ENCODE measurements at places on chromosomes 4 and X. TPM values are rescaled to one million over a fixed set of nuclear protein-coding genes. Genes with fewer than 3 reads are reported as not detected.
A peak's percentile ranks its signal among the peaks of the same experiment; 100 is the strongest.

- H3K4me1 ChIP-seq = no peaks in the 10 kb centered on the region
- no peak for DNase-seq
- H3K4me3 ChIP-seq = no peak overlapping the region
- H3K27me3 ChIP-seq = no peaks in the 10 kb centered on the region
Measured at GRCh38 chrX:40513012-40513411, 67.8 kb upstream of the ATP6AP2 start.

GRCh38 chr4:25859429-25860148 lies 3.2 kb downstream of the SEL1L3 start:
- peaks cover 70% of the 10 kb centered on the region for H3K4me1 ChIP-seq
- peak overlapping the region; percentile 88 for H3K27ac ChIP-seq
- peak overlapping the region; percentile 99 for H3K4me3 ChIP-seq

DNA sequence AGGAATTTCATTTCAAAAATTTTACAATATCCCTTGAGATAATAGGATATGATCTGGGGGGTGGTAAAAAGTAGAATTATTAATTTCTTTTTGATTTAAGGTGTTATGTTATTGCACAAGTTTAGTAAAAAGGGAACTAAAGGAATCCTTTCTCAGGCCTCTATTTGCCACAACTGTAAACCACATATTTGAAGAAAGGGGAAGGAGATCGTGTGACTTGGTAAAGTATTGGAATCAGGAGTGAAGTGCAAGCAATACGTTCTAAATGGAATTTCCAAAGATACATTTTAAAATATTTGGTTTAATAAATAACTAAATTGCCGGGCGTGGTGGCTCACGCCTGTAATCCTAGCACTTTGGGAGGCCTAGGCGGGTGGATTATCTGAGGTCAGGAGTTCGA lies 35.3 kb upstream of the SCRG1 start:
- H3K27me3 ChIP-seq = peaks cover 5% of the 10 kb centered on the region
- no peak for DNase-seq
- H3K4me3 ChIP-seq = no peak overlapping the region
- H3K27ac ChIP-seq = no peak overlapping the region
- H3K36me3 ChIP-seq = no peaks in the 10 kb centered on the region
- no peaks in the 10 kb centered on the region for H3K4me1 ChIP-seq

GRCh38 chr4:39526765-39527295 lies 409 bp downstream of the UGDH start:
- DNase-seq = no peak
- peak overlapping the region; percentile 99 for H3K4me3 ChIP-seq
- H3K27ac ChIP-seq = peak overlapping the region; percentile 87

- peaks cover 26% of the 10 kb centered on the region for H3K4me1 ChIP-seq
- no peak overlapping the region for H3K27ac ChIP-seq
- peaks cover 3% of the 10 kb centered on the region for H3K36me3 ChIP-seq
- DNase-seq = no peak
- H3K4me3 ChIP-seq = no peak overlapping the region
- H3K27me3 ChIP-seq = peaks cover 8% of the 10 kb centered on the region
Measured at GRCh38 chr4:121198251-121198650, 34.1 kb upstream of the TNIP3 start.

- no peak overlapping the region for H3K27ac ChIP-seq
- DNase-seq = no peak
- H3K27me3 ChIP-seq = peaks cover 2% of the 10 kb centered on the region
- no peaks in the 10 kb centered on the region for H3K4me1 ChIP-seq
- H3K4me3 ChIP-seq = no peak overlapping the region
- H3K36me3 ChIP-seq = no peaks in the 10 kb centered on the region
Measured at GRCh38 chr4:79687006-79687405, 279.0 kb upstream of the GK2 start.

DNA sequence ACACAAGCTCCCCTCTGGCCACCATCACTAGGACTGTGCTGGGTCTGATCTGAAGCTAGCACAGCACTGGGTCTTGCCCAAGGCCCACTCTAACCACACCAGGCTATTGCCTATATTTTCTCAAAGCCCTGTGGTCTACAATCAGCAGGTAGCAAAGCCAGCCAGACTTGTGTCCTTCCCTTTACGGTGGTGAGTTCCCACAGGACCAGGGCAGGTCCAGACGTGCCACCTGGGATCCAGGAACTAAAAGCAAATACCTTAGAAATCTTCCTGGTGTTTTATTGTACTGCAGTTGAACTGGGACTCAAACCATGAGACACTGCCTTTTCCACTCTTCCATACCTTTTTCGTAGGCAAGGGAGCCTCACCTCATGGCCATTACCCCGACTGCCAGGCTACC lies 9.0 kb upstream of the MAGEC2 start:
- H3K27ac ChIP-seq = no peak overlapping the region
- DNase-seq = no peak
- H3K27me3 ChIP-seq = no peaks in the 10 kb centered on the region
- H3K36me3 ChIP-seq = no peaks in the 10 kb centered on the region

DNA sequence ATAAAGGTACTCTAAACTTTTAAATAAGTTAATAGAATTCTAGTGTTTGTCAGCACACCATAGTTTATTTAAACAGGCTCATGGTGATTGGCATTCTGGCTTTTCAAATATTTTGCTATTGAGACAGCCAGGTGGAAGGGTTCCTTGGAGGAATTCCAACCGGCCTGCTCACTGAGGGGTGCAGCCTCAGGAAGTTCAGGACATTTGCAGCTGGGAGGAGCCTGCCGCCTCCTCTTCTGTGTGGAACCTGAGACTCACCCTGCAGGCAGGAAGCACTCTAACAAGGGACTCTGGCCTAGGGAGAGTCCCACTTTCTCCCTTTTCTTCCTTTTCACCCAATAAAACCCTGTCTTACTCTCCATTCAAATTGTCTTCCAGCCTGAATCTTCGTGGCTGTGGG lies 1328.0 kb downstream of the FSTL5 start:
- H3K4me1 ChIP-seq = no peaks in the 10 kb centered on the region
- no peak overlapping the region for H3K4me3 ChIP-seq
- H3K27me3 ChIP-seq = no peaks in the 10 kb centered on the region
- no peak for DNase-seq

DNA sequence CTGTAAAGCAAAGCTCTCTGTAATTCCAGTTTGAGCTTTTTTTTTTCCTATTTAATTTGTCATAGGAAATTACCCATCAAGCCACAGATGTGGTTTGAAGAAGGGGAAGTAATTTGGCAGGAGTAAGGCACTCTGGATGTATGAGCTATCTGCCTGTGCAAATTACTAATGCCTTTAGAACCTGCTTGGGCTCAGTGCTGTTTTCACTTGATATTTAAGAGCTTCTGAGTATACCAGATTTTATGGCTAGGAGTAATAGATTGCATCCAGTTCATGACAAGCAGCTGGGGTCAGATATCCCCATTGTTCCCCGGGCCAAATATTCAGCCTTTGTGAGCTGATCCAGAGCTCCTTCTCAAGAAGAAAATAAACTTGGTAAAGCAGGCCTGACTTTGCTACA lies 89.1 kb downstream of the DCAF8L2 start:
- no peaks in the 10 kb centered on the region for H3K4me1 ChIP-seq
- no peaks in the 10 kb centered on the region for H3K27me3 ChIP-seq
- no peak for DNase-seq
- no peaks in the 10 kb centered on the region for H3K36me3 ChIP-seq
- no peak overlapping the region for H3K4me3 ChIP-seq
- no peak overlapping the region for H3K27ac ChIP-seq

DNA sequence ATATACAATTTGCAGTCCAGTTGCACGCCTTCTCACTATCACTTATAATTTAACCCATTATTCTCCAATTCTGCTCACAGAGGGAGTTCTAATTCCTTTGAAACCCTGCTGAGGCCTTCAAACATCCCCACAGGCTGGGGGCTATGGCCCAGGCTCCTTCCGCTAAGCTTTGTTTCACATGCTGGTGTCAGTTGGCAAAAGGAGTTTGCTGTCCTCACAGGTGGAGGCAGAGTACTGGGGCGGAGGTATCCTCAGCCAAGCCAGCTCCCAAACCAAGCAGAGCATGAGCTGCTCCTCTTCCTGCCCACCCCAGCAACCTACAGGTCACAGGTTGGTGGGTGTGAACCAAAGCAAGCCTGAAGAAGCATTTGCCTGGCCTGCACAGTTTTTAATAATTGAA lies 21.5 kb downstream of the BTC start:
- no peaks in the 10 kb centered on the region for H3K27me3 ChIP-seq
- no peak overlapping the region for H3K27ac ChIP-seq
- H3K36me3 ChIP-seq = no peaks in the 10 kb centered on the region
- DNase-seq = no peak
- H3K4me3 ChIP-seq = no peak overlapping the region
- no peaks in the 10 kb centered on the region for H3K4me1 ChIP-seq

GRCh38 chrX:128883650-128884049 lies 639.6 kb downstream of the SMARCA1 start:
- H3K27ac ChIP-seq = no peak overlapping the region
- no peak for DNase-seq
- no peaks in the 10 kb centered on the region for H3K4me1 ChIP-seq
- no peaks in the 10 kb centered on the region for H3K27me3 ChIP-seq
- no peak overlapping the region for H3K4me3 ChIP-seq
- H3K36me3 ChIP-seq = no peaks in the 10 kb centered on the region

TMEM31 gene
- total RNA-seq = not detected

IBSP gene
- not detected for total RNA-seq

DRP2 gene
- total RNA-seq = 0.39 TPM

MAGEA10 gene
- not detected for total RNA-seq

RGN gene
- total RNA-seq = not detected

TCP11X2 gene
- not detected for total RNA-seq

UGT8 gene
- total RNA-seq = not detected

PRKG2 gene
- 0.20 TPM for total RNA-seq

NR3C2 gene
- 0.29 TPM for total RNA-seq

STATH gene
- total RNA-seq = not detected

MAGED4 gene
- not detected for total RNA-seq

ATOH1 gene
- not detected for total RNA-seq

AR gene
- total RNA-seq = not detected

ALAS2 gene
- not detected for total RNA-seq

All from activated T-helper 1 cell treated with anti-CD3 and anti-CD28 coated beads, Interleukin-12 subunit alpha, Interleukin-12 subunit beta, Interleukin-2, Interleukin-4 antibody, amounts not matched to agents 30 ng/mL and 10 ng/mL and 1 ng/mL, durations not matched to agents 14 hours and 24 hours and 36 hours (primary cell).